Colonic mucosa (tissue), 4 donors: ENCODE measurements at places on chromosomes 3 and 15.

- DNase-seq = no peak
Measured at GRCh38 chr15:40053831-40054604, 15.0 kb upstream of the SRP14 start.

GRCh38 chr15:67680641-67681040, 138.1 kb downstream of the MAP2K5 start:
- DNase-seq = no peak

DNA sequence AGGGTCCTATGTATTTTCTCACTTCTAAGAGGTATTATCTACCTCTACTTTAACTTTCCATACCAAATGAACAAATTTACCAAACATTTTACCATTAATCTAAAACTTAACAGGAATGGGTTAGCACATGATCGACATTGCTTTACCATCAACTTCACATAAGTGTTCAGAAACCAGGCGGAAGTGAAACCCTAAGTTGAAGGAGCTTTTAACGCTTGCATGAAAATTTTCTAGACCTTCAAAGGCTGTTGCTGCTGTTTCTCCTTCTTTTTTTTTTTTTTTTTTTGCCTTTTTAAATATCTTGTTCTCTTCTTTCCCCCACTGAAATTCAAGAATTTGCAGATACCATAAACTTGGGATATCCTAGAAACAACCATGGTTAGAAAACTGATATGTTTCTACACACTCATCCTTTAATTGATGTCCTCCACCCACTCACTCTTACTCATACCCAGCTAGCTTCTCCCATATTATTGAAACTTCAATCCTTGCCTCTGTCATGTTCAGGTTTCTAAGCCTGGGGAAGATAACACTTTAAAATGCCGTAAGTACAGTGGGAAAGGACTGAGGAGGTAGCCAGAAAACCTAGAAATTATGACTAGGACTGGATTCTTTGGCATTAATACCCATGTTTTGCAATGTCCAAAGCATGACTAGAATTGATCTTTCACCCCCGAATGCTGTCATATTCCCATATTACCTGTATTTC, 24.7 kb downstream of the MYO5A start:
- no peak for DNase-seq

GRCh38 chr3:71008350-71008935, 575.1 kb downstream of the FOXP1 start:
- no peak for DNase-seq

DNA sequence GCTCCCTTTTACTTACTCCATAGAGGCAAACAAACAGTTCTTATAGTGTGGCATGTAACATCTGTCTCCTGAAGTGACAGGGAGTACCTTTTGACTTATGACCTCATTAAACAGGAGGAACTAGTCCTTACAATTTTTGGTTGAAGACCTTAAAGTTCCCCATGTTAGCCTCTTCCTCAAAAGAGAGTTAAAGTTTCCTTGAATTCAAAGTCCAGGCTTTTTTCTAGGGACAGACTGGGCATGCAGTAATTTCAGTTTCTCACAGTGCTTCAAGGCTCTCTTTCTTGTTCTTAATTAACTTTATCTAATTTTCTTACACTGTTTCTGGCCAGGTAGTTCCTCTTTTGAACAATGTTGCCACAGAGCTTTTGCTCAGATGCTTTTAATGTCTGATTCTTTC, 12.1 kb downstream of the GOLM2 start:
- no peak for DNase-seq

GRCh38 chr3:128266453-128266852, 113.2 kb downstream of the EEFSEC start:
- no peak for DNase-seq

GRCh38 chr3:56878074-56878473, 76.3 kb upstream of the ARHGEF3 start:
- no peak for DNase-seq

DNA sequence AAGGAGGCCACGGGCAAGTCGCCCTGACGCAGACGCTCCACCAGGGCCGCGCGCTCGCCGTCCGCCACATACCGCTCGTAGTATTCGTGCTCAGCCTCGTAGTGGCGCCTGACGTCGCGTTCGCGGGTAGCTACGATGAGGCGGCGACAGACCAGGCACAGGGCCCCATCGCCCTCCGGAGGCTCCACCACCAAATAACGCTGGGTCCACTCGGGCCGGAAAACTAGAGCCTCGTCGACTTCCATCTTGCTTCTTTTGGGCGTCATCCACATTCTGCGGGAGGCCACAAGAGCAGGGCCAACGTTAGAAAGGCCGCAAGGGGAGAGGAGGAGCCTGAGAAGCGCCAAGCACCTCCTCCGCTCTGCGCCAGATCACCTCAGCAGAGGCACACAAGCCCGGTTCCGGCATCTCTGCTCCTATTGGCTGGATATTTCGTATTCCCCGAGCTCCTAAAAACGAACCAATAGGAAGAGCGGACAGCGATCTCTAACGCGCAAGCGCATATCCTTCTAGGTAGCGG, at the start of gene EPM2AIP1:
EPM2AIP1 (minus strand) TSS at position 326 of the 520 bp plus-strand sequence; CDS start at position 272, 54 bp downstream.
- no peak for DNase-seq

DNA sequence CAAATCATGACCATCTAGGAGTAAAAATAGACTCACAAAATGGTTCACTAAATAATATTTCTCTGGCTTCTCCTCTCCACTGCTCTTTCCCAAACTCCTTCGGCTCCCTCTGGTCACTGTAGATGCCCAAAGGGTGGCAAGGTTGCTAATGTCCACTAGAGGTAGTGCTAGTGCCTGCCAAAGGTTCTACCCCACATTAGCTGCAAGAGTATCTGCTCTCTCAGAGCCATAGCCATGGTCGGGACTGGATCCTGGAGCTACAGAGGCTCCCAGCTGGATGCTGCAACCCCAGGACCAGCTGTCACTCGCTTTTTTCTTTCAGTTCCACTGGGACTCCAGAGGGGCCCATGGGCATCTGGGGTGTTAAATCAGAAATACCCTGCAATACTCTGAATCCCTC, 8.5 kb downstream of the HTR3D start:
- no peak for DNase-seq

GRCh38 chr3:157362348-157362747, 74.3 kb upstream of the PTX3 start:
- DNase-seq = no peak

DNA sequence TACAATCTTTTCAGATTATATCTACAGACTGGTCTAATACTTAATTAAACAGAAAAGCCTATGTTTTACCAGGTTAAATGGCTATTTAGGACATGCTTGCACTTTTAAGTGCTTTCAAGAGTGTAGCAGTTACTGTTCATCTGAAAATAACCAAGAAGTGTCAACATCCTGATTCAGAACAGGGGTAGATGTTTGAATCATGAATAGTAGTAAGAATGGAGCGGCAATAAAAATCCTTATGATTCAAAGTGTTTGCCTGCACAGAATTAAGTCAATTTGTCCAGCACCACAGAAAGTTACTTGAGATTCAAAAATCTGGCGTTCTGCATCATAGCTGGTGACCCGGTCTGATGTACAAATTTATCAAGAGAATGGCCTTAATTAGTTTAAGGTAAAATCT, 48.3 kb downstream of the GREM1 start:
- DNase-seq = no peak

DNA sequence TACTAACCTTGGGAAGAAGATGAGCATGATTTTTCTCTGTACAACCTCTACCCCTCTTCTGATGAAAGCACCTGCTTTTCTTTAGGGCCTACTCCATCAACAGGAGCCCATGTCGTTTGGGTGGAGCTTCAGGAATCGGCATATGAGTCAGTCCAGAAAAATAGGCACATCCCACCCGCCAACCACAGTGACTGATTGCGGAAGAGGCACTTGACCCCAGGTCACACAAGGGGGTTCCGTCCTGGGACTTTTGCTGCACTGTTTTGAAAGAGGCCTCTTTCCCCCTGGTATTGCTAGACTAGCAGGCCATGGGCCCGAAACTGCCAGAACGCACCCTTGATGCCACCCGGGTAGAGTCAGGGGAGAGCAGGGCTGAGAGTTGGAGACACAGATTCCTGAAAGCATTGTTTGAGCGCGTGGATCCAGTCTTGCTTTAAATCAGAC, 19.3 kb upstream of the NRROS start:
- DNase-seq = no peak

DNA sequence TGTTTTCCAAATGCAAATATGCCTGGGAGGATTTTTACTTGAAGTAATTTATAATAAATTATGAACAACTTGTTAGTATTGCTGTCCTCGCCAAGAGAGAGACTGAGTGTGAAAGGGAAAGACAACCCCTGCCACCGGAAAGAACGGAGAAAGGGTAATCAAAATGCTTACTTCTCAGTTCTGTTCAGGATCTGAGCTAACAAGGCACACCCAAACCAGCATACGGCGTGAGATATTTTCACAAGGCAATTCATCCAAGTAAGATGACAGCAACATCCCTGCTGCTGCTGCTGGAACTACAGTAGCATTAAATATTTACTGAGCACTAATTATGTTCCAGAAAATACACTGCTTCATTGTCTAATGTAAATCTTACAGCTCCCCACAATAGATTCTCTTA, 96.1 kb downstream of the KBTBD8 start:
- DNase-seq = peak; percentile 30
